ENCODE measurements at places on chromosomes 4 and X.

GRCh38 chrX:63350465-63350877, 661 bp downstream of the SPIN4 start:
- peak; percentile 6 for DNase-seq

GRCh38 chrX:39813631-39814277, 284.0 kb downstream of the BCOR start:
- peak; percentile 48 for DNase-seq

GRCh38 chrX:21993265-21993664, 38.9 kb upstream of the PHEX start:
- DNase-seq, result no peak

DNA sequence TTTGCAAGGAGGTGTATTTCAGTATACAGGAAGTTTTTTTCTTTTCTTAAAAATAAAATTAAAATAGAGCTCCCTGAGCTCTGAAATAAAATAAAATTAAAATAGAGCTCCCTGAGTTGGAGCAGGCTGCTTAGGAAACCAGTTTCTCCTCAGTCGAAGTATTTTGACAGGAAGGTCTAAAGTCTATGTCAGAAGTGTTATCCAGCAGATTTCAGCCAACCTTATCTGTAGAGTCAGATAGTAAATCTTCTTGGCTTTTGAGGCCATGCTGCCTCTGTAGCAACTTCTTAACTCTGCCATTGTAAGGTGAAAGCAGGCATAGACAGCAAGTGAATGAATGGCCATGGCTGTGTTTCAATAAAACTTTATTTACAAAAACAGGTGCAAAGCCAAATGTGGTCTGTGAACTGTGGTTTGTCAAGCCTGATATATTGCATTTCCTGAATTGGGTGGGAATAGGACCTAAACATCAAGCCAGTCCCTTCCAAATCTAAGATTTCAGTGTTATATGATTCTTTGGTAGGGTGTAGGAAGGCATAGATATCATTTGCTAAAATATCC, 9.5 kb upstream of the KLKB1 start:
- DNase-seq, result no peak

- DNase-seq, result no peak
Observed at GRCh38 chrX:108353452-108353851, 84.8 kb downstream of the COL4A6 start.

DNA sequence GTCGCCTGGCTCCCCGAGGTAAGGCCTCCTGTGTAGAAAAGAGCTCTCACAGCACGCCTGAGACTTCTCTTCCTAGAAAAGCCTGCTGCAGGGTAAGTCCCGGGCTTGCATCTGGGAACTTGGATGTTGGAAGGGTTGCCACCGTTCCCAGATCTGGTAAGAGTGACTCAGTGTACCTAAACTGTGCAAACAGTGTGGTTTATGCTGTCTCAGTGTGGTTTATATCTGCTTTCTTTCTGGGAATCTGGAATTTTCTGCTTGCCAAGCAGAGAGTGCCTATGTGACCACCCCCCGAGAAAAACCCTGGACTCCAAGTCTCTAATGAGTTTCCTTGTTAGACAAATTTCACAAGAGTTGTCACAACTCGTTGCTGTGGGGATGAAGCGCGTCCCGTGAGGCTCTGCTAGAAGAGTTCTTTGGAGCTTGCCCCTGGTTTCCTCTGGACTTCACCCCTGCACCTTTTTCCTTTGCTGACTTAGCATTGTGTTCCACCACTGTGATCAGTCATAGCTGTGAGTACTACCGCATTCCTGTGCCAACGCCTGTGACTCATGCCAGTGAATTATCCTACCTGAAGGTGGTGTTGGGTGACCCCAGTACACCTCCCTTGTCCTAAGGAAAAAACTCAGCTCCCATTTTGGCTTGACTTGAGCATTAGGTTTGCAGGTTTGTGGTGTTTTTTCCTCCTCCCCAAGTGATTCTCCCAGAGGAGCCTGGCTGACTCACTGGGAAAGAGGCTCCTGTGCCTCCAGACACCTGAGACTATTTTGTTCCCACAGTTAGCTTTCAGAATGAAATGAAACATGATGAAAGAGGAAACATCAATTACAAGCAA, 14.5 kb downstream of the SLC2A9 start:
- no peak for DNase-seq

- no peak for DNase-seq
Observed at GRCh38 chr4:86058621-86059020, 301.2 kb downstream of the MAPK10 start.

DNA sequence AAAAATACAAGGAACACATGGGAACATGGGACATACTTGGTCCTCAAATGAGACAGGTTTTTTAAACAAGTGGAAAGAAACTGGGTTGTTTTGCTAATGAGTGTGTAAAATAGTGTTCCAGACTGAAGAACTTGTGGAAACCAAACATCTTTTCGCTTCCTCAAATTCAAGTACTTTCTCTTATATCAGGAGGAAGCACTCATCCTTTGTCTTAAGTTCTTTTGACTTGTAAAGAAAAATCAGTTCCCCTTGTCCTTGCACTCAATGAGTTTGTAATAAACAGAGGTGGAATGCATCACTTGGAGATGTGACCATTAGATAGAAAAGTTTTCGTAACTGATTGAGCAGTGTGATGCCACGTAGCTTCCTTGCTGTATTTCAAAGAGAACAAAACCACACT, 101.1 kb downstream of the PHOX2B start:
- DNase-seq, result no peak
